SK-N-SH treated with all-trans-retinoic acid at 6 μM for 48 hours (cell line): ENCODE measurements at places on chromosomes 3 and 15.
A peak's percentile ranks its signal among the peaks of the same experiment; 100 is the strongest.

DNA sequence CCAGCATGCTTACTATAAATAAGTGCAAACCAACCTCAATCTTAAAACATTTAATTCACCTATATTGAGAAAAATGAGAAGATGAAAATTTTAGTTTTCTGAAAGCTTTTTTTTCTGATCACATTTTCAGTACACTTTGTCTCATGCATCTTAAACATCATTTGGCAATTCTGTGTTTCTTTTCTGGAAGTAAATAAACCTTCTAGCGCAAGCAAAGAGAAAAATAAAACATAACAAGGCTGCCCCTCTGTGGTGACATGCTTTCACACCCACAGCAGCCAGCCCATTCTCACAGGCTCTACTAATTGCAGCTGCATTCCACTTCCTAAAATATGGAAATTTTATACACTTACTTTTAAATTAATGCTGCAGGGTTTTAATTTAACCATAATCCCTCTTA is 90.1 kb downstream of the NEK10 start:
- ATAC-seq, result no peak

GRCh38 chr15:50797926-50798325 is 32.4 kb upstream of the SPPL2A start:
- ATAC-seq, result no peak

DNA sequence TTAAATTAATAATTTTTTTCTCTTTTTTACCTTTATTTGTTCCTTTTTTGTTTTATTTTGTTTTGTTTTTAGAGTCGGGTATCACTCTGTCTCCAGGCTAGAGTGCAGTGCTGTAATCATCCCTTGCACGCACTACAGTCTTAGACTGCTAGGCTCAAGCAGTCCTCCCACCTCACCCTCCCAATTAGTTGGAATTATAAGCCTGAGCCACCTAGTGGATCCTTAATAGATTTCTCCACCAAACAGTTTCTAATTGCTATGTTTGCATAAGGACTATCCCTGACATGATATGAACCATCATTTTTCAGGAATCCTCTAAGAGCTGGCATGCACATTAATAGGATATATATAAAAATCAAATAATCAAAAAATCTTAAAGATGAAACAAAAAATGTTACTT is 993.2 kb downstream of the OTOL1 start:
- peak; percentile 47; the same call in 2 of the 3 replicates for ATAC-seq

- ATAC-seq, result no peak
These were observed 901.9 kb downstream of the OTOL1 start for GRCh38 chr3:162398554-162398953.

- ATAC-seq, result no peak
These were observed 1.7 kb upstream of the CFAP91 start for GRCh38 chr3:119700920-119701734.

GRCh38 chr3:18988614-18989229 is 159.6 kb upstream of the KCNH8 start:
- ATAC-seq, result peak; percentile 85

- no peak for ATAC-seq
These were observed 15.2 kb downstream of the MAGEF1 start for GRCh38 chr3:184696697-184697096.

DNA sequence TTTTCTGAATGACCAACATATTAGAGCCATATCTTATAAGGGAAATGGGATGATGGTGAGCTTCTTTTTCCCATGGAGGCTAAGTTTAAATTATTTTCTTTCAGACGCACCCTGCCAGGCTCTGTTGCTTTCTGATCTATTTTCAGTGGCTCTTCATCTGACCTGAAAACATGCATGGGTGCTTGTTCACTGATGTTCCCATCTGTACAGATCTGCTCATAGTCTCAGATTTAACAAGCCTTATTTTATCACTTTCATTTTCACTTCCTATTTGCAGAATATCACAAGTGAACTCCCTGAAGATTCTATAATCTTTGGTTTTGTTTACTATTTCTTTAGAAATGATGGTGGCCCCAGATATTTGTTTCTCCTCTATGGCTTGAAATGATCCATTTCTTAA is 31.1 kb upstream of the SUCLG2 start:
- ATAC-seq, result no peak

DNA sequence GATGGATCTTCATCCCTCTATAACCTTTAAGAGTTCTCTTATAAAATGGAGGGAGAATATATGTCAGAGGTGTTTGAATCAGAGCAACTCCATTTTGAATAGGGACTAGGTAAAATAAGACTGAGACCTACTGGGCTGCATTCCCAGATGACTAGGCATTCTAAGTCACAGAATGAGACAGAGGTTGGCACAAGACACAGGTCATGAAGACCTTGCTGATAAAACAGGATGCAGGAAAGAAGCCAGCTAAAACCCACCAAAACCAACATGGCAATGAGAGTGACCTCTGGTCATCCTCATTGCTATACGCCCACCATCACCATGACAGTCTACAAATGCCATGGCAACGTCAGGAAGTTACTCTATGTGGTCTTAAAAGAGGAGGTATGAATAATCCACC is 211.0 kb downstream of the GBE1 start:
- no peak for ATAC-seq

GRCh38 chr3:164365242-164365641 is 713.1 kb downstream of the SI start:
- no peak for ATAC-seq

GRCh38 chr15:44753345-44753744 is 17.0 kb downstream of the TRIM69 start:
- no peak for ATAC-seq

DNA sequence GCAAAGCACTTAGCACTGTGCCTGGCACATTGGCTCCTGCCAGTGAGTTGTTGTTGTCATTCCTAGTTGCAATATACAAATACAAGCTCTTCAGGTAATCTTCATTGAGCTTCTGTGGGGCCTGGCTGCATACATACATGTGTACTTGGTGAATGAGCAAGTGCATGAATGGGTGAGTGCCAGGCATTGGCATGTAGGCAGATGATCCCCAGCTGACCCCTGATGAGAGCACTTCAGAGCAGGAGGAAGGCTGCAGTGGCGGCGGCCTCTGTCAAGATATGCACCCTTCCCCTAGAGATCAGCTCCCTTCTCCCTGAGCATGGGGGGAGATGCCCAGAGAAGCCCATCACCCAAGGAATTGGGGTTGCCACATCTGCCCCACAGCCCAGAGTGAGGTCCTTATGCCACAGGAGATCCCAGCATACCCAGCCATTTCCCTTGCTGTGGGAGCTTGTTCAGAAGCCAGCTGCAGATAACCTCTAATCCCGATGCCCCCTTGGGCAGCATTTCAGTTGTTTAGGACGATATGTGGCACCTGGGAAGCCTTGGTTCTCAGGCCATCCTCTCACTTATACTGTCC is 8.8 kb downstream of the CACNA2D3 start:
- no peak for ATAC-seq

DNA sequence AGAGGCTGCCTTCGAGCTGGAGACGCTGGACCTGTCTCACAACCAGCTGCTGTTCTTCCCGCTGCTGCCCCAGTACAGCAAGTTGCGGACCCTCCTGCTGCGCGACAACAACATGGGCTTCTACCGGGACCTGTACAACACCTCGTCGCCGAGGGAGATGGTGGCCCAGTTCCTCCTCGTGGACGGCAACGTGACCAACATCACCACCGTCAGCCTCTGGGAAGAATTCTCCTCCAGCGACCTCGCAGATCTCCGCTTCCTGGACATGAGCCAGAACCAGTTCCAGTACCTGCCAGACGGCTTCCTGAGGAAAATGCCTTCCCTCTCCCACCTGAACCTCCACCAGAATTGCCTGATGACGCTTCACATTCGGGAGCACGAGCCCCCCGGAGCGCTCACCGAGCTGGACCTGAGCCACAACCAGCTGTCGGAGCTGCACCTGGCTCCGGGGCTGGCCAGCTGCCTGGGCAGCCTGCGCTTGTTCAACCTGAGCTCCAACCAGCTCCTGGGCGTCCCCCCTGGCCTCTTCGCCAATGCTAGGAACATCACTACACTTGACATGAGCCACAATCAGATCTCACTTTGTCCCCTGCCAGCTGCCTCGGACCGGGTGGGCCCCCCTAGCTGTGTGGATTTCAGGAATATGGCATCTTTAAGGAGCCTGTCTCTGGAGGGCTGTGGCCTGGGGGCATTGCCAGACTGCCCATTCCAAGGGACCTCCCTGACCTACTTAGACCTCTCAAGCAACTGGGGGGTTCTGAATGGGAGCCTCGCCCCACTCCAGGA is 21.1 kb downstream of the NRROS start:
- ATAC-seq, result no peak

- ATAC-seq, result peak; percentile 44
These were observed 81.5 kb downstream of the SMAD3 start for GRCh38 chr15:67146875-67147381.

GRCh38 chr3:186975726-186976125 is 45.4 kb downstream of the ST6GAL1 start:
- no peak for ATAC-seq

- peak; percentile 52 for ATAC-seq
These were observed 97.4 kb downstream of the KCNAB1 start for GRCh38 chr3:156217674-156218352.

DNA sequence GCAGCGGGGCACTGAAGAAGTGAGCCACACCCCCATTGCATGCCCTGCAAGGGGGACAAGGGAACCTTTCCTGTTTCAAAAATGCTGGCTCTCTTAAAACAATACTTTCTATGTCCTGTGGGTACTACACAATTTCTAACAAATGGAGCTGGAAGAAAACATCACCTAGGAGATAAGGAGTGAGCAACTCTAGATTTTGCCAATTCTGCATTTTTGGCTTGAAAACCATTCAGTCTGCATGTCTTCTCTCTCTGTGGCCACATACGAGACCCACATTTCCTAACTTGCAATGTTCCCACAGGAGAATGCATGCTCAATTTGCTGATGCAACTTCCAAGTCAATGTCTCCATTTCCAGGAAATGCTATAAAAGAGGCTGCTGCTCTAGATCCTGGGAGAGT is 662.0 kb downstream of the SQOR start:
- ATAC-seq, result no peak

DNA sequence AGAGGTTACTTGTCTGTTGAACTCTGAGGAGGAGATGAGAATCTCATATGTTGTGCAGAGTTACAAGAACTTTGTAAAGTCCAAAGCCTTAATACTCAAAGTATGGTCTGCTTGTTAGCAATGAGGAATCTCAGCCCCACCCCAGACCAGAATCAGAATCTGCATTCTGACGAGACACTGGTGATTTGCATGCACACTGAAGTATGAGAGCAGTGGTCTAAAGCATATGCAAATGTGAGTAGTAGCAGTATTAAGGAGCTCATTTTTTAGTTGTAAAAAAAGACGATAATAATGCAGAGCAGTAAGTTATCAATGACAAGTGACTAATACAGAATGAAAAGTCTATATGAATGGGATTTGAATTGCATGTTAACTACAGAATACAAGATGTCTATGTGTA is 327.7 kb downstream of the RYR3 start:
- ATAC-seq, result no peak

DNA sequence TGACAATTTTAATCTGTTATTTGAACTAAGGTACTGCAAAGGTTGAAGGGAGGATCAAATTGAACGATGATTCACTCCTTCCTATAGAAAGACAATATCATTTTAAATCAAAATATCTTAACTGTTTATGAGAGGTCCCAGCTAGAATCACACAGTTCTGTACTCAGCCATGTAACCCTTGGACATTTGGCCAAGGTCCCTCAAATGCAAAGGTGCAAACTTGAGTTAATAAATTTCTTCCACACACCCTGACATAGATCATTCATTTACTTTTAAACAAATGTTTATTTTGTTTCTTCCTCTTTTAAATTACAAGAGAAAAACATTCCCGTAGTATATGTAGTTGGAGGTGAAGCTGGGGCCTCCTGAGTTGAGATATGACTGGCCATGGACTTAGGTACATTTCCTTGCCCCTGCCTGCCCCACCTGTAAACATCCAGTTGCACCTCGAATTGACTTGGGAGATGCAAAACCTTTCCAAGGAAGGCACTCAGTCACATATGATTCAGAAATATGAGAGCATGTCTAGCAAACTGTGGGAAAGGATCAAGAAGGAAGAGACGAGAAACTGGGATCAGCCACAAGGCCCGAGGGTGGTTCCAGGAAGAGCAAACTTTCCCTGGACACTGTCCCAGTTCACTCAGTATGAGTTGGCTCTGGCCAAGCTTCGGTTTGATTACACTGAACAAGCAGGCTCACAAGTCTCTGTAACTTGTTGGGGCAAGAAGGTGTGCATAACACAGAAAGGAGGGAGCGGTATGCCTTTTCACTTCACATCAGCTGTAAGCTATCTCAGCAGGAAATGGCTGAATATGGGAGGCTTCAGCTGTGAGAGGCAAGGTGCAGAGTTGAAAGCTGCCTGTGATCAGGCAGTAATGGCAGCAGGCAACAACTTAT is 6.7 kb downstream of the TNFSF10 start:
- ATAC-seq, result peak; percentile 62

DNA sequence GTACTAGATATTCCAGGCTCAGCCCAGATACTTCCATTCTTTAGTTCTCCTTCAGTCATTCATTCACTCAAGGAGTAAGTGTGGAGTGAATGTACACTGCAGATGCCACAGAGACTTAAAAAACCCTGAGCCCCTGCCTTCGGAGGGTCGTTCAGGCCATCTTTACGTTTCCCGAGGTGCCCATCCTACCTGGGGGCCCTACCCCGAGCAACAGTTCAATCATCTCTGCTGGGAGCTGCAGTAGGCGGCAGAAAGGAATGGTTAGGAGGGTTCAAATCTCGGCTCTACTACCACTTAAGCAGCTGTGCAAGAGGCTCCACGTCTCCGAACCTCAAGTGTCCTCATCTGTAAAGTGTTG is 613 bp downstream of the SEC13 start:
- no peak; the same call in 1 of the 3 replicates for ATAC-seq

- ATAC-seq, result no peak
These were observed 24.7 kb downstream of the GXYLT2 start for GRCh38 chr3:72912532-72912931.

DNA sequence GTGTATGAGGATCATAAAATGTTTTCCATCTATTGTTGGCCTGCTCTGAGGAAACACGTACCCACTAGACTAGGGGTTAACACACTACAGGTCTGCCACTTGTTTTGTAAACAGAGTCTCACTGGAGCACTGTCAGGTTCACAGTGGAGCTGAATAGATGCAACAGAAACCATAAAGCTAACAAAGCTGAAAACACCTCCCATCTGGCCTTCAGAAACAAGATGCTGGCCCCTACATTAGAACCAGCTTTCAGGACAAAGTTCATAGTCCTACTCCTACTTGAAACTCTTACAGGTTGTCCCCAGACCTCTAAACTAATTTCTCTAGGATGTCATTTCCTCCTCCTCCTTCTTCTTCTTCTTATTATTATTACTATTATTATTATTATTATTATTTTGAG is 42.3 kb downstream of the SNX4 start:
- no peak for ATAC-seq

GRCh38 chr3:195835791-195836190 is 24.1 kb upstream of the MUC4 start:
- no peak for ATAC-seq

DNA sequence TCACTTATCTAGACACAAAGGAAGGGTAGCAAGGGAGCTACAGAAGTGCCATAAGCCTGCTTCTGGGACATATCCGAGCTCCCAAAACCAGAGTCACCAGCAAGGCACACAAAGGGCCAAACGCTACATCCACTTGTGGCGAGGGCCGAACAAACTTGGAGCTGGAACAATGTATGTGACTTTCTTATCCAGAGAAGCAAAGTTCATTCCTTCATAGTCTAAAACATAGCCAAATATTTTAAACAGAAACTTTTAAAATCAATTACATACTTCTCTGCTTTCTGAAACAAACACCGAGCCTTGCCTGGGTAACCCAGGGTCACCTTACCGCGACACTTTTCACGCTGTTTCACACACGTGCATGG is 15.9 kb downstream of the ZXDC start:
- ATAC-seq, result no peak
